ENCODE measurements at places on chromosomes 3 and 15. TPM values are rescaled to one million over a fixed set of nuclear protein-coding genes. Genes with fewer than 3 reads are reported as not detected.

GRCh38 chr3:4772171-4772804 is 206.9 kb upstream of the BHLHE40 start:
- peak; percentile 12 for DNase-seq

- no peak for DNase-seq
These were observed 29.3 kb downstream of the PLA2G4D start for GRCh38 chr15:42065033-42065432.

- DNase-seq: no peak
These were observed 334.1 kb downstream of the FHIT start for GRCh38 chr3:60917141-60917540.

DNA sequence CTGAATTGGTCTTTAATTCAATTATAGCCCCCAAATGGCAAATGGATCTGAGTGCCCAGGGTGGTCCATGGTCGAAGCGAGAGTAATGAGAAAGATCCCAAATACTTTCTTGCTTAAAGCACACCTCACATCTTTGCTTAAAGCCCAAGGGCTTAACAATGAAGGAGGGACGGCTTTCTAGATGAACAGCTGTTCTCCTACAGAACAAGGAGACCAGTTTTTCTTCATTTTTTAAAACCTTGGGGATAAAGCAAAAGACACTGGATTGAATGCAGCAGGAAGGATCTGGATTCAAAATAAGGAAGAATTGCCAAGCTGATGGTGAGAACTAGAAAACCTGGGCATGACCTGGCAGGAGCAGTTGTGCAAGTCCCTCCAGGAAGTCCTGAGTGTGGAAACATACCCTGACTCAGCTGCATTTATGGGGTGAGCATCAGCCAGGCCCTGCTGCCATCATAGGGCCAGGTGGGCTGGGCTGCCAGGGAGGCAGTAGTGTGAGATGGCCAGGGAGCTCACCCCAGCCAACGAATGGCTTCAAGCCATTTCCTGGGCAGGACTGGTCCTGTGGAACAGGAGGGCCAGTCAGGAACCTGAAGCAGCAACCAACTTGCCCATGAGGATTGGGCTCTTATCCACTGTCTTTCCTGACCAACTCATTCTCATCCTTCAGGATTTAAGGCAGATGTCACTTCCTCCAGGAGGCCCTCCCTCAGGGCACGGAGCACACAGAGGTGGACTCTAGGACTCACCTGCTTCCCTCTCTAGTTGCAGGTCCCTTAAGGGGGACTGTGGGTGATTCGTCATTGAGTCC is 18.4 kb upstream of the RHCG start:
- peak; percentile 95 for DNase-seq

DNA sequence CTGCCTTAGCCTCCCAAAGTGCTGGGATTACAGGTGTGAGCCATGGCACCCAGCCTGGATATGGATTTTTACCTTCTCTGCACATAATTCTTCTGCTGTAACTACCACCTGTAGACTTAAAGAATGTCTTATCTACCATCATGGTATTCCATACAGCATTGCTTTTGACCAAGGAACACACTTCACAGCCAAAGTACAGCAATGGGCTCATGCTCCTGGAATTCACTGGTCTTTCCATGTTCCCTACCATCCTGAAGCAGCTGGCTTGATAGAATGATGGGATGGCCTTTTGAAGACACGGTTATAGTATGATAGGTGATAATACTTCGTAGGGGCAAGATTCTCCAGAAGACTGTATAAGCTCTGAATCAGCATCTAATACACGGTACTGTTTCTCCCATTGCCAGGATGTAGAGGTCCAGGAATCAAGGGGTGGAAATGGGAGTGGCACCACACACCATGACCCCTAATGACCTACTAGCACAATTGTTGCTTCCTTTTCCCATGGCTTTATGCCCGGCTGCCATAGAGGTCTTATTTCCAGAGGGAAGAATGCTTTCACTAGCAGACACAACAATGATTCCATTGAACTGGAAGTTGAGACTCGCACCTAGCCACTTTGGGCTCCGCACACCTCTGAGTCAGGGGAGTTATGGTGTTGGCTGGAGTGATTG is 60.9 kb upstream of the CDV3 start:
- no peak for DNase-seq

GRCh38 chr3:45209526-45209925 is 16.6 kb downstream of the TMEM158 start:
- DNase-seq: no peak

- no peak for DNase-seq
These were observed 4.8 kb downstream of the SMAD6 start for GRCh38 chr15:66706840-66707239.

DNA sequence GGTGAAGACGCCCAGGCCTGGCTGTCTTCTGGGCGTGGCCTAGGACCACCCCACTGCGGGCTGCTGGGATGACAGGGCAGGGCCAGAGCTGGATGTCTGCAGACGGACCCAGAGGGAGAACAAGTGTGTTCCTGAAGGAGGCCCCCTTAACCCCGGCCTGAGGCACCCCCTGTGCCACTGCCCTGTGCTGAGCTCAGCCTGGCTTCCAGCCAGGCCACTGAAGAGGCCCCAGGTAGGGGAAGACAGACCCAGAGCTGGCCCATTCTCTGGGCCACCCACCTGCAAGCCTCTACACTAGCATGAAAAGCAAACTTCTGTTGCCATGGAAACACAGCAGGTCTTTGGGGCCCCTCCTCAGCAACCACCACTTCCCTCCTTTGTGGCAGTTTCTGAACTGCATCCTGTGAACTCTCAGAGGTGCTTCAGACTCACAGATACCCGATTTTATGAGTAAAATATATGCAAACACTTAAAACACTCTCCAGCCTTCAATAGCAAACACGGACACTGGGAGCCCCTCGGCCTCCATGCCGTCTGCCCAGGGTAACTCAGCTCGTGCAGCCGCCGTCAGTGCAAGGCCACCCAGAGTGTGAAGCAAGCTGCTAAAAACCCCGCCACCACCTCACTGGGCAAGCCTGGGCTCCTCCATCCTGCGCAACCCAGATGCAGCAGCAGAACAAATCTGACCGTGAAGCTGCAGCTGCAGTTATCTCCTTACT is 42.5 kb downstream of the CMTM6 start:
- no peak for DNase-seq

DNA sequence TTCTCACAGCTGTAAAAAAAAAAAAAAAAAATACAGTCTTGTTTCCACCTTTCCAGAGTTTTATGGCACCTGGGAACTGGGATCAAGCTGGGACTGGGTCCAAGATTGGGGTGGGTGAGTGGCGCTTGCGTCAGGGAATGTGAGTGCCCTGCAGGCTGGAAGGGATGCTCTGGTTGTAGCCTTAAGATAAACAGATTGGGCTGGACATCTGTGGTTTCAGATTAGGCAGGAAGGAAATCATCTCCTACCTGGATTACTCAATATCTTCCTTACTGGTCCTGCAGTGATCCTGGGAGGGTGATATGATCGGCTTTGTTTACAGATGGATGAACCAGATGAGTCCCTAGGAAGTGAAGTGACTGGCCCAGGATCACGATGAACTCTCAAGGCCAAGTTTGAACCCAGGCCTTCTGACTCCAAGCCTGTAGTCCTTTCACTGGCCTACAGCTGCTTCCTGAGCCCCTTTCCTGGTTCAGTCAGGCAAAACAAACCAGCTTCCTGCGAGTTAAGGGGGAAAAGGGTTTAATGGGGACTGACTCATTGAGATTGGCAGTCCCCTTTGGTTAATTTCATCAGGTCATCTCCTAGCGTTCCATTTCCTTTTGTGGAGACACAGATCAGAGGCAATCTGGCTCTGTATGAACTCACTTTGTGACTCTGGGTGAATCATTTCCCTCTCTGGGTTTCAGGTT is 179.8 kb downstream of the THSD4 start:
- peak; percentile 100 for DNase-seq

- no peak for DNase-seq
These were observed 38.8 kb downstream of the BSN start for GRCh38 chr3:49593041-49593440.

DNA sequence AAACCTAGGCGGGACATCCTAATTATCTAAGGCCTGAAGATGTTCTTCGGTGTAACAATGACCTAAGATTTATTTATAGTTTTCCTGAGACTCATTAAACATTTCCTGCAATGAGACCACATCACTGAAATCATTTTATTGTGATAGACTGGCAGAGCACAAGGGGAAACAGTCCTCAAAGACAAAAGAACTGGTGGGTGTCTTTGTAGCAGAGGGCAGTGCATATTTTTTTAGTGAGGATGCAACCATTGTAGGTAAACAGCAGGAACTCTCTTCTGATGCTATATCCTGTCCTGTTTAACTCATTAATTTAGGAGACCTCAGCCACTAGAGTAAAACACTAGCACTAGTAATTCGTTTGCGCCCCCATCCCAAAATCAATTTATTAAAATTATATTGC is 100.0 kb downstream of the MAGI1 start:
- DNase-seq: no peak

PIERCE2 gene
- 1.4 TPM for total RNA-seq

DNA sequence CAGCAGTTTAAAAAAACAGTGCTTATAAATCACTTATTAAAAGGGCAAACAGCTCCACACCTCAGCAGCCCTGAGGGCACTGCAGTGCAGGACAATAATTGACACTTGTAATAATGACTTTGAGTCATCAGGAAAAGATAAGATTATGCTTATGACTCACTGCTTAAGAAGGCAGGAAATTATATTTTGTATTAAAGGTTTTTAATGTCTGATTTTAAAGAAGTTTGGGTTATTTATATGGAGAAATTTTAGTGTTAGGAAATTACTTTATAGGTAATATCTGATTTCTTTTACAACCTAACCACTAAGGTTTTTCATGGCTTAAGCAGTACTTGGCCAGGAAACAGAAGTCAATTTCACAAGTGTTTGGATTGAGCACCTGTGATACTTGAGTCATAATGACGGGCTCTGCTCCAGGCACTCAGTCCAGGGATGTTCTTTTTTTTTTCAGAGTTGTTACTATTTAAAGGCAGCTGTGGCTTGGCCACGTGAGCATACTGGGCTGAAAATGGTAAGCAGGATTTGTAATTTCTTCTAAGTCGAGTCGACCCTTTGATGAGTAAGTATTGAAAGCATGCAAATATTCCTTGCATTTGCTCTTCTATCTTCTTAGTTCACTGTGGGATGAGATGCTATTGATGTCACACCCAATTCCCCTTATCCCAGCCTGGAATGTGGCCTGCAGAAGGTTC is 21.6 kb upstream of the SLC6A20 start:
- peak; percentile 98 for DNase-seq

GRCh38 chr15:45333550-45333949 is 44.8 kb downstream of the GATM start:
- DNase-seq: no peak

- DNase-seq: no peak
These were observed 215.6 kb downstream of the RPLP1 start for GRCh38 chr15:69668039-69668705.

DNA sequence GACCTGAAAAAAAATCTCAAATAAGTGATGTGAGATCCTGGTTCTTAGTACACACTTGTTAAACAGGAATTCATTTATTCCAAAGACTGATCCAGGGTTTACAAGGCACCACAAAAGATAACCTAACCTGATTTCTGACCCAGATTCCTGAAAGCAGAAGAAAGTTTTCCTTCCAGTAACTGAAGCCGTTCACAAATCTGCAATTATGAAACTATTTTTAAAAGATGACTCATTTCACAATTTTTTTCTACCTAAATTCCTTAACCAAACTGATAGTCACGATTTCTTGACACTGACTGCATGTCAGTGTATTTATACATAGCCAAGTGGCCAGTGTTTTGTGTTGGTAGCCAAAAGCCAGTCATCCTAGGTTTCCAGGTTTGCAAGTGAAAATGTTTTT is 17.1 kb downstream of the SLC9A9 start:
- peak; percentile 20 for DNase-seq

LRRIQ4 gene
- total RNA-seq: 0.04 TPM

DNA sequence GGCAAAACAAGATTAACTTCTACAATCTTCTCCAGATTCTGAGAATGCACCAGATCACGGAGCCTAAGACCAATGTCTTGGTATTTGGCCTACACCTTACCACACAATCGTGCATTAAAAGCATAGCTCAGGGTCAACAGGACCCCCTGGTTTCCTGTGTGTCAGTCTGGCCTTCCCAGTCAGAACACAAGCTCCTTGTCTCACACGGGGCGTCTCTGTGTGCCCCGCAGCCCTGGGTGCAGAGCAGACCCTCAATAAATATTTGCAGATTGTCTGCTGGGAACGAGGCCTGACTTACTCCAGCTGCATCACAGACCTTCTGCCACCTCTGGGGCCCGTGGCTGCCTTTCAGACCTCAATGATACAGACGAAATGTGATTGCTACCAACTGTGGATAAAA is 82.5 kb upstream of the CTNNB1 start:
- no peak for DNase-seq

DNA sequence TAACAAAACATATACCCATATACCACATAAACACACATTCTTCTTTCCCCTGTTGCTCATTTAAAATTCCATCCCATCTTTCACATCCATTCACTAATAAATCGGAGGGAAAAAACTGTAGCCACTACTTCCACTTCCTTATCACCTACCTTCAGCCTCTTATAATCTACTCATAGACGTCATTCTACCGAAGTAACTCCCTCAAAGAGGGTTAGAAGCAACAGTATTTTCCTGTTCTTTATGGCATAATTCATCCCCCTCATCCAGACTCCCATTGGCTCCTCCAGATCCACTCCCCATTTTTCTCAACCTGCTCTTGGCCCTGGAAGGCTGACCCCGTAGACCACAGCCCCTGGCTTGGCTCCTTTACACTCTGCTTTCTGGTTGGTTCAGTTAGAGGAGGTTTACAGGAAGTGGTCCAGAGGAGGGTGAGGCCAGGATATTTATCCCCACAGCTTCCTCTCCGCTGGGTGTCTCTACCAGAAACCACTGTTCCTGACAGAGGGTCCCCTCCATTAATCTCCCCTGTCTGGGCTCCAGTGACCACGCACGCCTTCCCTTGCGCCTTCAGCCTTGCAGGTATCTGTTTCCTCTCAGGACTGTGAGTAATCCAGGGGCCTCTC is 46.3 kb downstream of the FMN1 start:
- no peak for DNase-seq

- no peak for DNase-seq
These were observed 68.8 kb upstream of the ALDH1A3 start for GRCh38 chr15:100810831-100811230.

PLA2G4E gene
- total RNA-seq: 0.14 TPM
